ENCODE measurements at places on chromosomes 3 and 15. TPM values are rescaled to one million over a fixed set of nuclear protein-coding genes. Genes with fewer than 3 reads are reported as not detected.

DNA sequence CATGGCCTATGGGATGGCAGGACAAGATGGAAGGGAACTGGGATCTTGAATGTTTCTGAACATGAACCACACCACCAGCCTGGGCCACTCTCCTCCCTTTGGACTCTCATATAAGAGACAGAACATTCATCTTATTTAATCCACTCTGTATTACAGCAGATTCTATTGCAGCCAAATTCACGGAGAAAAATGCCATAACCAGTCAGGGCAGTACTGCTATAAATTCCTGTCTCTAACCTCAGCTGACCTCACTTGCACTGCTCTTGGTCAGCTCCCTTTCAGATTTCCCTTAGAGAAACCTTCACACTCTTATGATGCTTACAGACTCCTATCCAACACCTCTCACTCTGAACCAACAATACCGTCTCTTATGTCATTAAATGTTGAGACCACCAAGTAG, 101.4 kb downstream of the RYK start:
- peak; percentile 16 for DNase-seq

DNA sequence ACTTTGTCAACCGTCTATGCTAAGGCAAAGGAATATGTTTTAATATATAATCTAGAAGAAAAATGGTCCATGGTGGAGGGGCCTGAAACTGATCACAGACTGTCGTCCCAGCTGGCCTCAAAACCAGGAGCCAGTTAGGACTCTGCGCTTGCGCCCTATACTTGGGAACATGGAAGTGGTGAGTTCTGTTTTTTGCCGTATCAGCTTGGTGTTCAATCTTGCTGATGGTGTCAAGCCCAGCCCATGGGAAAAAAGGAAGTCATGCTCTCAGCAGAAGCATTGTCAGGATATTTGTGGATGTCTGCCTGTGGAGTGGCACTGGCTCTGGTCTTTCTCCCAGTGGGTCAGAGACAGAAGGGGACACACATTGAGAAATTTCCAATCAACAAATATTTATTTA, 342.0 kb upstream of the CTDSPL start:
- no peak for DNase-seq

TIMP4 gene
- total RNA-seq, result 6.1 TPM

GOLGA6D gene
- total RNA-seq, result not detected

AGBL1 gene
- total RNA-seq, result not detected

- no peak for DNase-seq
Measured at GRCh38 chr3:33758281-33758680, 40.1 kb upstream of the PDCD6IP start.

Data from A172 (cell line).